ENCODE measurements at places on chromosomes 11 and 22. TPM values are rescaled to one million over a fixed set of nuclear protein-coding genes. Genes with fewer than 3 reads are reported as not detected.

Gene ANO9
- total RNA-seq: 2.0 TPM

Gene B3GAT1
- total RNA-seq: not detected

Gene GUCY1A2
- total RNA-seq: 1.4 TPM

Gene TTC28
- total RNA-seq: 38.5 TPM

Gene ARHGAP42
- total RNA-seq: 11.9 TPM

Gene ARHGAP20
- 0.70 TPM for total RNA-seq

Gene CDC42BPG
- total RNA-seq: 0.64 TPM
